ENCODE measurements at places on chromosomes 16 and 17.
A peak's percentile ranks its signal among the peaks of the same experiment; 100 is the strongest.

DNA sequence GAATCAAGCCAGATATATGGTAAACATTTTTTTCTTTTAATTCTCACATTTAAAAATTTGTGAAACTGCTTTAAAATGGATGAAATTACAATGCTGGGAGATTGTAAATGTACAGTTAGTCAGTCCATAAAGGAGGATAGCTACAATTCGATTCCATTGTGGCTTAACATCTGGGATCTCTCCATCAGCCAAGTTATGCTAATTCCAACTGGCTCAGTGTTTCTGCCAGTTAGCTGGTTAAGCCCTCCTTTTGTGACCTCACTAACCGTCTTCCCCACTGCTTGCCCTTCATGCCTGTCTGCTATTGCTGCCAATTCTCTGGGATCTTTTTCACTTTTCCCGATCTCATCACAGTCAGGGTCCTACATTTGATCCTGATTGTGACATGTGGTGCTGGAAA, 1347.6 kb downstream of the CDH11 start:
- DNase-seq, result no peak

DNA sequence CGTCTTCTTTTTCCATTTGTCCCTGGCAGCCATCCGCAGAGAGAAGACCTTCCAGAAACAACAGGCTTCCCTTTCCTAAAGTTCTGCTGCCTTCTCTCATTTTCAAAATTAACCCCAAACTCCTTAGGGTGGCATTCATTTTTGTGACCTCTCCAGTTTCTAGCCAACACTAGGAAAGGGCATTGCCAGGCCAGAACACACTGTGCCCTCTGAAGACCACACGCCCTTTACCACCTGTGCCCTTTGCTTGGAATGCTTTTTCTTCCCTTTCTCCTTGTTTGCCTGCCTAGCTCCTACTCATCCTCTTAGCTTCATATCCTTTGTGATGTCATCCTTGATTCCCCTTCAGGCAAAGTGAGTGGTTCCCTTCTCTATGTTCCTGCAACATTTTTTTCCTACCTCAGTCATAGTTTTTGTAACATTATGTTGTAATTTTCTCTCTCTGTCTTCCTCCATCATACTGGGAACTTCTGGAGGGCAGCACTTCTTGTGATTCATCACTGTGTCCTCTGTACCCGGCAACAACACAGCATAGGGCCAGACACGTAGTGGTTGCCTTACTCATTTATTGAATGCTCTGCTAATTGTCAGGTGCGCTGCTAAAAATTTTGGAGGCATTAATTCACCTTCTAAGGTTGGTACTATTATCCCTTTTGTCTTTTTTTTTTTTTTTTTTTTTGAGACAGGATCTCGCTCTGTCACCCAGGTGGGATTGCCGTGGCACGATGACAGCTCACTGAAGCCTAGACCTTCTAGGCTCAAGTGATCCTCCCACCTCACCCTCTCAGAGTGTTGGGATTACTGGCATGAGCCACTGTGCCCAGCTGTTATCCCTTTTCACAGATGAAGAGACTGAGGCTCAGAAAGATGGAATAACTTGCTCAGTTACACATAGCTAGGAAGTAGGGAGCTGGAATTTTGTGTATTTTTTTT, 1.0 kb downstream of the KAT8 start:
- DNase-seq, result no peak

GRCh38 chr17:32311028-32311536, 30.9 kb downstream of the C17orf75 start:
- DNase-seq, result no peak

DNA sequence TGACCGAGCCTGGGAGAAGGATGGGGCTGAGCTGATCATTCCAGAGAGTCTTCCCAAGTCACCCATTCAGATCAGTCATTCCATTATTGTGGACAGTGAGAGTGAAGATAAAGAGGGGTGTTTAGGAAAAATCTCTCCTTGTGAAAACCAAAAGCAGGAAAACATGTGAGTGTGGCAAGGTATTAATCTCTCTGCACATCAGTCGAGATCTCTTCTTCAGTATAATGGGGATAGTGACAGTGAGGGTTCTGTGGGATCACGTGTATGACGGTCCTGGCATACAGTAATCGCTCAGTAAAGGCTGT, 35.4 kb downstream of the CHD9 start:
- no peak for DNase-seq

DNA sequence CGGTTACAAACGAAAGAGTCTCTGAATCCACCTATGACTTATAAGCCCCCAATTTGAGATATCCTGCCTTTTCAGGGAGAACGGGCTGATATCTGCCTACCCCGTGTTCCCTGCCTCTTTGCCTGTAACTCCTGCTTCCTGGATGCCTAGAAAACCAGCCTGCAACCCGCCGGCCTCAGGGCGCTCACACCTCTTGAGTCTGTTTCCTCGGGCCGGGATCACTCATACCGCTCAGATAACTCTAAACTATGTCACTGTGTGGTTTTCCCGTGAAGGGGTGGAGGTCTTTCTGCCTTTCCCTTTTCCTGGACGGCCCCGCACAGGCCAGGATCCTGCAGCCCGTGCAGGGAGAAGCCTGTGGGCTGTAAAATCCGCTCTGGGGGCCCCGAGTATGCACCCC, 10.4 kb downstream of the RPUSD1 start:
- DNase-seq, result no peak

- no peak for DNase-seq
These were observed 12.9 kb downstream of the TXNDC11 start for GRCh38 chr16:11729787-11730186.

DNA sequence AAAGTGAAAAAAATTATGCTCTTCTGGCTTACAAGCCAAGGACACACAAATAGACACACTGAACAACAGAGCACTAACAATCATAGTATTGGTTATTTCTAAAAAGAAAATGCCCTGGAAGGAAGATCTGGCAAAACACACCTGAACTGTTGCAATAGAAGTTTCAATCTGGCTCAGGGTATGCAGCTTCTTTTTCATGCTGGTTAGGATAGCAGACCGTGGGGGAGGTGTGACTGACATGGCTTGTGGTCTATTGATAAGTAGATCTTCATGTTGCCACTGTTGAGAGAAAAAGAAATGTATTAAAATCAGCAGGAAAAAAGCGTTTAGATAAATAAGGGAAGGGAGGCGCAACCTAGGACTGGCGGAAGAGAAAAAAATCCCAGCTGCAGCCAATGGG, 26.5 kb upstream of the ARL6IP1 start:
- no peak for DNase-seq

DNA sequence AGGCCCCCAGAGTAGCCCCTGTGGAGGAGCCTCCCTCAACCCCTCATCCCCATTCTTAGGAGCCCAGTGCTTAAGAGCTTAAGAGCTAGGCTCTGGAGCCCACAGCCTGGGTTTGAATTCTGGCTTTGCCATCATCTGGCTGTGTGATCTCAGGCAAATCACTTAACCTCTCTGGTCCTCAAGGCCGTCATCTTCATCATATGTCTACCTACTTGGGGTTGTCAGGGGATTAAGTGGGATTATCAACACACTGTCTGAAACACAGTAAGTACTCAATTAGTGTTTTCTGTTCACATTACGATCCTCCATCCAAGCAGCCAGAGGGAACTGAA, 4.8 kb downstream of the SREBF1 start:
- DNase-seq, result no peak

DNA sequence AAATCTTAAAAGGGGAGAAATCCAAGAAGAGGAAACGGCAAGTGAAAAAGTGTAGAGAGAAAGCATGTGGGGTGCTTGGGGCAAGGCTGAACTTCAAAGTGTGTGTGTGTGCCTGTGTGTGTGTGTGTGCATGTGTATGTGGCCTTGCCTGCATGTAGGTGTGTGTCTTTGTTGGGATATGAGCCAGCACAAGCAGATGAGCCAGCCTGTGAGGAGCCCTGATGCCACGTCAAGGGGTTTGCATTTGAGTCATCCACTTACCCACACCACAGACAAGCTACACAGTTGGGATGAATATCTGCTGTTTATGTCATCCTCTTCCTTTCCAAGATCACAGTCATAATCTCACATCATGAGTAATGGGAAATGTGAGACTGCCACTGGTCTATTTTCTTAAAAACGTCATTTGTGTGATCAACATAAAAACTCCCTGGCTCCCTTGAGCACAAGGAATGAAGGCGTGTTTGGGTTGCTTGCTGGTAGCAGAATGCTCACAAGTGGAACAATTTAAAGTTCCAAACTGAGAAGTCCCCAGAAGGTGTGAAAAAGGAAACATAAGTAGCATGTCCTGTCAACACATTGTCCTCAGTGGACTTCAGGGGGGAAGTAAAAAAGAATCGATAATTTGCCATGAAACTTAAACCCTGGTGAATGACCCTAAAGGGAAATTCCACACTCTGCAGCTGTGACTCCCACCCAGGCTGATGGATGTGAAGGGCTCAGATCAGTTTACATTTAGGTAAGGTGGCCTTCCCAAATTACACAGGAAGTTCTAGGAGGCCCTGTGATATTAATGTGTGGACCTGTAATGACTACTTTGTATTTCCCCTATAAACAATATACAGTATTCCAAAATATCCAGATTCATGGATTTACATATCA, 14.7 kb downstream of the KCTD19 start:
- peak; percentile 68 for DNase-seq

DNA sequence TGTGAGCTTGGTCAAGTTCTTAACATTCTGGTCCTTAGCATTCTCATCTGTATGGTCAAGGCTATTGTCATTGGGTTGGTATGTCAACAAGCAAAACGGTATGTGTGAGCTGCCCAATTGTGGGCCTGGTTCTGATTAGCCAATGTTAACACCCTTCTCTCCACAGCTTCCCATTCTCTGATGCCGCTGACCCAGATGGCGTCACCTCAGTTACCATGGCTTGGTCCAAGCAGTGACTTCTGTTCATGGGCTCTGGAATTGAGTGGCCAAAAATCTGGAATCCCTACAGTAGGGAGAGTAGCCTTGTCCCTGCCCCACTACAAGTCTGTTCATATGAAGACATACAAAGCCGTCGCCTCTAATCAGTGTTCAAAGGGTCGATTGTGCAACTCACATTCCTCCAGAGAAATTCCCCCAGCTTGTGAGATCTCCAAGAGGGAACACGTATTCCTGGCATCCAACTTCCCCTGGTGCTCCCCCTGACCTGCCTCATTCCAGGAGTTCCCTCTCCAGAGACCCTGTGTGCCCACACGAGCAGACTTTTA, 15.8 kb downstream of the TMEM98 start:
- DNase-seq, result no peak

- peak; percentile 39 for DNase-seq
These were observed 22.1 kb upstream of the PHF12 start for GRCh38 chr17:28973425-28973824.

- no peak for DNase-seq
These were observed 322.0 kb downstream of the ABCC12 start for GRCh38 chr16:47833771-47834170.

- no peak for DNase-seq
These were observed 47.5 kb downstream of the GDPD1 start for GRCh38 chr17:59267776-59268175.

GRCh38 chr17:34283571-34283970, 2.0 kb upstream of the CCL11 start:
- no peak for DNase-seq

GRCh38 chr16:62135911-62136310, 99.7 kb upstream of the CDH8 start:
- no peak for DNase-seq

DNA sequence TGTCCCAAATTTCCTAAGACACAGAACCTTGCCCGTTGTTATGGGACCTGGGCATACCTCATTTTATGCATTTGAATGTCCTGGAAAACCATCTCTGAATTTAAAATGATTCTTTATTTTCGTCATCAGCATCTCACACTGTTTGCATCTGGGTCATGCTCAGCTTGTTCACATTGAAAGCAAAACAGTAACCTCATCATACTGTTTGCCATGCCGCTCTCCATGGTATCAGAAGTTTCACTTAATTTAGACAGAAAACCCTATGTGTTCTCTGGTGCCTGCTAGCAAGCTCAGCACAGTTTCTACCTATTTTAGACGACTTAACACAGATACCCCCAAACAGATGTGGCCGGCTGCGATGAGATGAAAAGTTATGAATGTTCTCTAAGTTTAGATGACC, 292.1 kb downstream of the SNX29 start:
- DNase-seq, result no peak

GRCh38 chr16:12904329-12904671, 2.9 kb downstream of the SHISA9 start:
- DNase-seq, result no peak

DNA sequence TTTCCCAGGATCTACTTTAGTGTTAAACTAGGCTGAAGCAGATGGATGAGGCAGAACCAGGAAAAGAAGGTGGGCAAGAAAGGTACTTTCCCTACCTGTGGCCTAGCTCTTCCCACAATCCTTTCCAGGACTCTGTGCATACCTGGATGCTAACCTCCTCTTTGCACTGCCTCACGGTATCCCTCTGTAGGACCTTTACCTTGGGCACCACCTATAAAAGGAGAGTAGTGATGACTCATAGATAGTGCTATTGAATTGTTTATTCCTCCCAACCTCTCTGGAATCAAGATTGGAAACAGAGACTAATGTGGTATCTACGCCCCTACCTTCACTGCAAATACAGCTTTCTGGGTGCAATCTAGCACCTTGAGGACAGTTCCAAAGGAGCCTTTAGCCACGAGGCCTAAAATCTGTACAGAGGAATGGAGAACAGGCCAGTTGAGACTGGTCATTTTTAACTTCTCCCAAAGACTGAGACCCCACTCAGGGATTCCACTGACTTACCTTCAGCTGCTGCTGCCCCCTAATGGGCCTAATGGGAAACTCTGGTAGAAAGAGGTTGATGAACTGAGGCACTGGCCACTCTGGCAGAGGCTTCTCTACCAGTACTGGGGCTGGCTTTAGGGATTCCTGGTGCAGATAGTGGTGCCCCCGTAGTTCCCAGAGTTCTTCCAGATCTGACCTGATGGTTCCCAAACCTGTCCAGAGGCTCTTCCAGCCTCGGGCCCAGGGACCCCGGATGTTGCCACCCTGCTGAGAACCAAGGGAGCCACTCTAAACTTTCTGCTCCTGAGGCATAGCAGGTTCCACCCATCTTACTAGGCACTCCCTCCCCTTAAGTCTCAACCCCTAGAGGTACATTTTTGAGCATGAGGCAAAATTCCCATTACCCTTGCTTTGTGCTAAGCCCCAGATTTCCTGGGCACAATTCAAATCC, 781 bp downstream of the RSKR start:
- DNase-seq, result no peak

DNA sequence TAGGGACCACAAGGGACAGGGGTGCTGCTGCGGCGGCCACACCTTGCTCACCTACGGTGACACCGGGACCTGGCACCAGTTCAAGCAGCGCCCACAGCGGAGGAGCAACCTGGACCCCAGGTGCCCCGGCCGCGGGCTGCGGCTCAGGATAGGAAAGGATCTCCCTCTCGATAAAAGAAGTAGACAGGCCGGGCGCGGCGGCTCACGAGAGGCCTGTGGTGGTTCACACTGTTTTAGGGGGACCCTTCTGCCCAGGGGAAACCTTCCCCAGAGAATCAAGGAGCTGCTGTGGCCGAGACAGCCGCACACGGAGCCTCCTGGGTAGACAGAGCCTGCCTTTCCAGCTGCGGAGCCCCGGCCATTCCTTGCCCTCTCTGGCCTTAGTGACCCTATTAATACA, 17.9 kb upstream of the ATP2A3 start:
- DNase-seq, result no peak

DNA sequence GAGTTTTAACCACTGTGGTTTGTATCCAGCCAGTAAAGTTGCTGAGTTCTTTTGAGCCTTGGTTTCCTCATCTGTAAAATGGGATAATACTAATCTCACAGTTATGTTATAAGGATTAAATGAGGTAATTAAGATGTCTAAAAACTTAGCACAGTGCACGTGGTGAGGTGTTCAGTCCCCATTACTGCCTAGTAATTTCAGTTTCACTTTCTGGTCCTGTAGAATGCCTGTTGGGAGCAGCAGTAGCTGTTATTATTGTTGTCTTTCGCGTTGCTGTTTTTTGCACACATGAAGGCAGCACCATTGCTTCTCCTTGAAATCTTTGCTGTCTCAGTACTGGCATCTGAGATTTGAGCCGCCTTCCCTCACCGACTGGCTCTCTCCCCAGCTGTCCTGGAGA, 182.4 kb downstream of the DNAH9 start:
- DNase-seq, result no peak

Data from NCI-H2029 (cell line).